ENCODE measurements at places on chromosomes 3 and 15.

DNA sequence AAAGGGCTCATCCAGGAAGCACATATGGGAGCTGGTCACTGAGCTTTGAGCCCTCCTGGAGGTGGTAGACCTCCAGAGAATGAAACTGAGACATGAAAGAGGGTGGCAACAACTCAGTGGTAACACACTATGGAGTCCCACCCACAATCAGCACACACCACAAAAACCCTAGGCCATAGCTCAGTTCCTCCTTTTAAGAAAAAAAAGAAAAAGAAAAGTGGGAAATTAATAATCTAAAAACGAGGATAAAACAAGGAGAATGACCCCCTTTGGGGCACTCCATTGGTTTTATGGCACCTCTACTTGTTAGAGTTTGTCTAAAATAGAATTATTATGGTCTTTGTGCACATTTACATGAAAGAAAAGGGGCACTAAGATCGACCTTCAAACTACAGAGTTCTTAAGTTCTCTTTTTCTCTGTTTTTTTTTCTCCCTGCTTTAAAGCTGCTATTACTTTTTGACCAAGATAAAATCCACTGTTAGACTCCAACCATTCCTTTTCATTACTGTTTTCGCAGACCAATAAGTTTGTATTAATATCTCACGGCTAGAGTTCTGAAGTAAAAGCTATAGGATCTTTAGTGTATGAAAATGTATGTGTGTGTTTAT is 40.2 kb upstream of the ZBTB20 start:
- H3K36me3 ChIP-seq, result no peaks in the 10 kb centered on the region
- H3K4me1 ChIP-seq, result no peaks in the 10 kb centered on the region
- no peak overlapping the region for H3K27ac ChIP-seq

GRCh38 chr15:62877276-62877857 is 165.2 kb upstream of the TPM1 start:
- no peaks in the 10 kb centered on the region for H3K4me1 ChIP-seq
- H3K36me3 ChIP-seq, result no peaks in the 10 kb centered on the region
- no peak overlapping the region for H3K4me3 ChIP-seq
- H3K27ac ChIP-seq, result no peak overlapping the region
- H3K27me3 ChIP-seq, result no peaks in the 10 kb centered on the region

GRCh38 chr15:43939070-43939469 is 112.3 kb downstream of the WDR76 start:
- H3K4me1 ChIP-seq, result peaks cover 8% of the 10 kb centered on the region
- no peak overlapping the region for H3K27ac ChIP-seq
- peaks cover 1% of the 10 kb centered on the region for H3K36me3 ChIP-seq
- H3K27me3 ChIP-seq, result no peaks in the 10 kb centered on the region
- no peak overlapping the region for H3K4me3 ChIP-seq

DNA sequence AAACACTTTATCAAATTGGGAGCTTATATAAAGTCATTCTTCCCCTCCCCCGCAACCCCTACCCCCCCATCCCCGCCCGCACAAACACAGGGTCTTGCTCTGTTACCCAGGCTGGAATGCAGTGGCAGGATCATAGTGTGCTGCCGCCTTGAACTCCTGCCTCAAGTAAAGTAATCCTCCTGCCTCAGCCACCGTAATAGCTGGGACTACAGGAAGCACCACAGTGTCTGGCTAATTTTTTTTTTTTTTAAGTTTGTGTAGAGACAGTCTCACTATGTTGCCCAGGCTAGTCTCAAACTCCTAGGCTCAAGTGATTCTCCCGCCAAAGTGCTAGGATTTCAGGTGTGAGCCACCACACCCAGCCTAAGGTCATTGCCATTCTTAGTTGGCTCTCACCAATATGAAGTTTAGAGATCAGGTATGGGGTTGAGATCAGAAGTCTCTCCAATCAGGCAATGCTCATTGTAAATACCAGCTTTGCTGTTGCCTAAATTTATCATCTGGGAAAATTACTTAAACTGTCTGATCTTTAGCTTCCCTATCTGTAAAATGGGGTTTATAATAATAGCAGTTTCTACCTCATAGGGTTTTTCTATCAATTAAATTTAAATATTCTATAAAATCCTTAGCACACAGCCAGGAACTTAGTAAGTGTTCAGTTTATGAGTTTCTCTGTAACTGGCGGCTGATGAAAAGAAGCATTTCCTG is 60.3 kb downstream of the TGFBR2 start:
- no peak overlapping the region for H3K4me3 ChIP-seq
- H3K36me3 ChIP-seq, result peaks cover 48% of the 10 kb centered on the region
- no peak overlapping the region for H3K27ac ChIP-seq
- DNase-seq, result no peak
- H3K4me1 ChIP-seq, result peaks cover 8% of the 10 kb centered on the region

- H3K27me3 ChIP-seq, result no peaks in the 10 kb centered on the region
- H3K27ac ChIP-seq, result no peak overlapping the region
- H3K4me1 ChIP-seq, result peaks cover 5% of the 10 kb centered on the region
- no peak overlapping the region for H3K4me3 ChIP-seq
Observed at GRCh38 chr3:155190691-155191090, 102.8 kb downstream of the STRIT1 start.

GRCh38 chr15:63319065-63319464 is 41.7 kb downstream of the APH1B start:
- H3K36me3 ChIP-seq, result no peaks in the 10 kb centered on the region
- no peak overlapping the region for H3K27ac ChIP-seq
- no peak for DNase-seq
- peaks cover 13% of the 10 kb centered on the region for H3K27me3 ChIP-seq
- H3K4me1 ChIP-seq, result no peaks in the 10 kb centered on the region

GRCh38 chr3:56775838-56776555 is 25.8 kb downstream of the ARHGEF3 start:
- H3K27me3 ChIP-seq, result no peaks in the 10 kb centered on the region
- no peaks in the 10 kb centered on the region for H3K36me3 ChIP-seq
- DNase-seq, result no peak

GRCh38 chr3:126553284-126554084 is 5.2 kb downstream of the C3orf22 start:
- H3K4me3 ChIP-seq, result no peak overlapping the region
- no peak for DNase-seq
- no peak overlapping the region for H3K27ac ChIP-seq
- H3K4me1 ChIP-seq, result no peaks in the 10 kb centered on the region

DNA sequence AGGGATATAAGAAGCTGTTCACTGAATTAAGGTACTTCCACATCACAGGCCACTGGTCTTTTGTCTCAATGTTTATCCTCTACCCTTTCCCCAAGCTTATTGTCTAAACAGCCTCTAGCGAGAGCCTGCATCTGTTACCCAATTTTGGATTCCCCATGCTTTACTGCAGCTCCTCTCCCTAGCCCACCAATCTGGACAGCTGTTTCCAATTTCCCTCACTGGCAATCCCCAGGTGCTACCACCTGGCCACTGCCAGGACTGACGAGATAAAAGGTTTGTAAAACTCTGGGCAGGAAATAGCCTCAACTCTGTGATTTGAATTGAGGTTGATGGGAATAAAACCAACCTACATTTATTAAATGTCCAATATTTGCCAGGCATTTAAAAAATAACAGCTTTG is 58.0 kb upstream of the TEX9 start:
- H3K36me3 ChIP-seq, result no peaks in the 10 kb centered on the region
- H3K27me3 ChIP-seq, result no peaks in the 10 kb centered on the region
- no peak overlapping the region for H3K27ac ChIP-seq
- no peak overlapping the region for H3K4me3 ChIP-seq
- H3K4me1 ChIP-seq, result no peaks in the 10 kb centered on the region

DNA sequence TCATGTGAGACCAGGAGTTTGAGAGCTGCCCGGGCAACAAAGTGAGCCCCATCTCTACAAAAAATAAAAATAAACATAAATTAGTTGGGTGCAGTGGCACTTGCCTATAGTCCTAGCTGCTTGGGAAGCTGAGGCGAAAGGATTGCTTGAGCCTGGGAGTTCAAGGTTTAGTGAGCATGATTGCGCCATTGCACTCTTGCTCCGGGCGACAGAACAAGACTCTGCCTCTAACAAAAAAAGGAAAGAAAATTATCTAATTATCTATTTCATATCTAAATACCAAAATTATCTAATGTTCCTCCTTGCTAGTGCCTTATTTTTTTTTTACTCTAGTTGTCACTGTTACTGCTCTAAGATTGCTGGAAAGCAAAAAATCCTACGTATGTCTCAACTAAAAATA is 16.7 kb upstream of the PAK6 start:
- peaks cover 5% of the 10 kb centered on the region for H3K36me3 ChIP-seq
- no peak overlapping the region for H3K27ac ChIP-seq
- no peak for DNase-seq
- no peak overlapping the region for H3K4me3 ChIP-seq
- no peaks in the 10 kb centered on the region for H3K4me1 ChIP-seq

DNA sequence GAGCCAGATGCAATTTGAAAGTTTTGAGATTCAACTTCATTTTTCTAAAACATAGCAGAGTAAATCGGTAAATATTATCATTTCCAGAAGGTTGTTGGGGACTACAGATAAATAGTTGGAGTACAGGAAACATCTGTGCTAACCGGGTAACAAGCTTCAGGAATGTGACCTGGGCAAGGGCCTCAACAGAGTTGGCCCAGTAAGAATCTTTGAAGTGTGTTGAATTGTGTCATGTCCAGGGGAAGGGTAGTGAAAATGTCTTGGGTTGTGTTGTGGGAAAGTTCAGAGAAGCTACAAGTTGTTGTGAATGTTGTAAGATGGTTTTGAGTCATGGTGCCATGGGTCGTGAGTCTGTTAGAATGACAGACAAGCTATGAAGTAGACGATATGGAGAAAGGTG is 35.7 kb downstream of the SQOR start:
- no peaks in the 10 kb centered on the region for H3K27me3 ChIP-seq
- H3K4me1 ChIP-seq, result no peaks in the 10 kb centered on the region
- DNase-seq, result no peak
- H3K4me3 ChIP-seq, result no peak overlapping the region
- peaks cover 8% of the 10 kb centered on the region for H3K36me3 ChIP-seq

GRCh38 chr3:65334045-65334665 is 646.4 kb upstream of the ADAMTS9 start:
- no peaks in the 10 kb centered on the region for H3K36me3 ChIP-seq
- H3K4me1 ChIP-seq, result peaks cover 8% of the 10 kb centered on the region
- H3K27me3 ChIP-seq, result peaks cover 23% of the 10 kb centered on the region
- DNase-seq, result peak; percentile 15
- no peak overlapping the region for H3K27ac ChIP-seq

DNA sequence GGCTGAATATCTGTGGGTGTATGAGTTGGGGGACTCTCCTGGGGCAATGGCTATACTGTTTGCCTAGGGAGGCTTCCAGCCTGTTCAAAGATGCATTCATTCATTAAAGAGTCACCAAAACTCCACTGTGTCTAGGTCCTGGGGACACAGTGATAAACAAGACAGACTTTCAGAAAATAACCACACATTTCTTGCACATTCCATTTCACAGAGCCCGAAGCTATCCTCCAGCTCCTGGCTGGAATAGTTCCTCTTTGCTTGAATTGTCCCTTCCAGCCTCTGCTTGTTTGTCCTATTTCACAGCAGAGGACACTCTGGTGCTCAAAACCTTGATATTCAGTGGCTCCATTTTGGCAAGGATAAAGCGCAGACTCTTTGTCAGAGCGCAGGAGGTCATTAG is 61.7 kb upstream of the ITGA11 start:
- H3K4me3 ChIP-seq, result no peak overlapping the region
- no peak for DNase-seq
- no peaks in the 10 kb centered on the region for H3K4me1 ChIP-seq
- H3K27ac ChIP-seq, result no peak overlapping the region
- no peaks in the 10 kb centered on the region for H3K36me3 ChIP-seq

GRCh38 chr3:157091083-157091833 is 68.7 kb downstream of the CCNL1 start:
- H3K4me1 ChIP-seq, result peaks cover 72% of the 10 kb centered on the region
- no peaks in the 10 kb centered on the region for H3K27me3 ChIP-seq
- no peak overlapping the region for H3K4me3 ChIP-seq
- no peak for DNase-seq
- peaks cover 37% of the 10 kb centered on the region for H3K36me3 ChIP-seq

DNA sequence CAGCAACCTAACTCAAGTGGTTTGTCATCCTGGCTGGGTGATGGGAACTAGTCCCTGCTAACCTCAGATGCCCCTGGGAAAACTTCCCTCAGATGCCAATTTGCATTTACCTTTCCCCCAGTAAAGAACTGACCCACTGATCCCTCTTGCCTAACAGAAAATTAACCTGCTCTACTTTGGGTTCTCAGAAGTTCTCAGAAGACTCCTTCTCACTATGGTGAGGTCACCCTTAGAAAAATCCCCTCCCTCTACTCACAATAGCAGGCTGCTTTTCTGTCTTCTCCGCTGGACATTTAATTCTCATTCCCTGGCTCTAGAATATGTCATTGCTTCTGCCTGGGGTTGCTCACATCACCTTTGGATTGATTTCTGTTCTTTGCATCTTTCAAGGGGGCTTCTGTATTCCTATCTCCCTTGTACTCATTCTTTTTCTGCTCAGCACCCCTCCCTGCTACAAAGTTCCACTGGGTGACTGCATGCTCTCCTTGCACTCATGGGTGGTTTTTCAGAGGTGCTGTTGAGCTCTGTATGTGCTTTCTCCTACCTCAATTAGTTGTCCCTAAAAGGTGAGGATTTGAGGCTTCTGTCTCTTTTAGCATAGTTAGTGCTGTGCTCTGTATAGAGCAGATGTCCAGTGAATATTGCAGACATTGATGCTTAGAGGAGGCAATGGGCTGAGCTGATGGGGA is 869 bp downstream of the PLA1A start:
- H3K27ac ChIP-seq, result peak overlapping the region; percentile 15
- H3K4me1 ChIP-seq, result peaks cover 9% of the 10 kb centered on the region
- no peak for DNase-seq
- H3K4me3 ChIP-seq, result no peak overlapping the region
- H3K36me3 ChIP-seq, result no peaks in the 10 kb centered on the region

DNA sequence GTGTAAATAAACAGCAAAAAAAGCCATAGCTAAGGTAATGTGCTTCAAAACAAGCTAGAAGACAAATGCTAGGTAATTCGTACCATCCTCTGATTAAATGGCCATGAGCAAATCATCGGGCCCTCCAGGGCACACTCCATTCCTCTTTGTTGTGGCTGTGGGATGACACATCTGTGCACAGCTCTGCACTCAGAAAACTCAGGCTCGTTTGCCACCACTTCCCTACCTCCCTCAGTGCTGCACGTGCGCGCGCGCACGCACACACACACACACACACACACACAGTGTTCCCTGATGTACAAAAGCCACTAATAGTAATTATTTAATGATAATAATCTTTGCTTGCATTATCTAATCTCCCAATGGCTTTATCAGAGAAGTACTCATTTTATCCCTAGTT is 336.6 kb downstream of the FEZF2 start:
- H3K4me1 ChIP-seq, result no peaks in the 10 kb centered on the region
- DNase-seq, result no peak
- no peaks in the 10 kb centered on the region for H3K27me3 ChIP-seq
- H3K27ac ChIP-seq, result no peak overlapping the region
- H3K36me3 ChIP-seq, result no peaks in the 10 kb centered on the region
- no peak overlapping the region for H3K4me3 ChIP-seq

GRCh38 chr3:89238846-89239245 is 131.4 kb downstream of the EPHA3 start:
- no peaks in the 10 kb centered on the region for H3K36me3 ChIP-seq
- H3K27me3 ChIP-seq, result no peaks in the 10 kb centered on the region
- H3K27ac ChIP-seq, result no peak overlapping the region
- no peak for DNase-seq
- no peaks in the 10 kb centered on the region for H3K4me1 ChIP-seq
- no peak overlapping the region for H3K4me3 ChIP-seq

- no peaks in the 10 kb centered on the region for H3K36me3 ChIP-seq
- H3K4me1 ChIP-seq, result peaks cover 25% of the 10 kb centered on the region
- DNase-seq, result peak; percentile 54
- no peak overlapping the region for H3K4me3 ChIP-seq
Observed at GRCh38 chr3:29453284-29454001, 172.6 kb downstream of the RBMS3 start.
